Activated T-helper 2 cell treated with anti-CD3 and anti-CD28 coated beads, Interferon-gamma antibody, Interleukin-2, Interleukin-4, amounts not matched to agents 10 μg/mL and 5 μg/mL and 100 μg/mL, durations not matched to agents 14 hours and 24 hours and 36 hours (primary cell): ENCODE measurements at places on chromosomes 4 and X.

DNA sequence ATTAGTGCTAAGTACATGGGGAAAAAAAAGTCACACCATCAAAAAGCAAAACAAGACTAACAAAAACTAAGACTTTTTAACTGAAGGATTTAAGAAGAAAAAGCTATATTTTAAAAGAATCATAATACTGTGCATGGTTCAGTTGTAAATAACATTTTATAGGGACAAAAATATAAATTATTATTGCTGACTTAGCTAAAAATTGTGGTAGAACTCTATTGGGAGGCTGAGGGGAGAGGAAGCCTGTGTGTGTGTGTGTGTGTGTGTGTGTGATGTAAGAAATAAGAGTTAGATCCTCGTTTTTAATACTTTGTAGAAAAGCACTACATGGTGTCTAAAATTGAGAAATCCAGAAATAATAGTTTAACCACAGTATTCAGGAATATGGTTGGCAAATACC, 1950.9 kb upstream of the TENM3 start:
- H3K27ac ChIP-seq, result no peak overlapping the region
- H3K4me3 ChIP-seq, result no peak overlapping the region
- no peaks in the 10 kb centered on the region for H3K36me3 ChIP-seq
- H3K4me1 ChIP-seq, result no peaks in the 10 kb centered on the region
- H3K27me3 ChIP-seq, result no peaks in the 10 kb centered on the region

DNA sequence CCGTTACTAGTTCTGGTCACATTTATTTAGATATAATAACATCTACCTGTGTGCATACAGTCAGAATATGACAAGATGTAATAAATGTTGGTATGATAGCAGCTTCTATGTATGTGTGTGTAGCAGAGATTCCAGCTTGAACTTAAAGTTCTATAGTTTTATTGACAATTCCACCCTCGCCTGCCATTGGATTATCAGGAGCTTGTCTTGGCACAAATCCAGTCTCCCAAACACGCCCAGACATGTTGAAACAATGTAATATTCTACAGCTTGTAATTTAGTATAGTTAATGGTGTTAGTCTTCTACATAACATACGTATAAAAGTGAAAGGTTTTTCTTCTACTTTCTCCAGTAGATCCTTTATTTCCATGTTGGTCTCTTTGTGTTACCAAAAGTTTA, 44.4 kb downstream of the BBS12 start:
- no peaks in the 10 kb centered on the region for H3K4me1 ChIP-seq
- H3K27ac ChIP-seq, result no peak overlapping the region
- no peak for DNase-seq

- no peak overlapping the region for H3K4me3 ChIP-seq
- peaks cover 2% of the 10 kb centered on the region for H3K4me1 ChIP-seq
- peaks cover 4% of the 10 kb centered on the region for H3K36me3 ChIP-seq
- DNase-seq, result no peak
These were observed 1.0 kb upstream of the PIN4 start for GRCh38 chrX:72180539-72180938.

- no peak overlapping the region for H3K4me3 ChIP-seq
- H3K27ac ChIP-seq, result no peak overlapping the region
- no peaks in the 10 kb centered on the region for H3K36me3 ChIP-seq
- H3K4me1 ChIP-seq, result no peaks in the 10 kb centered on the region
These were observed 411.9 kb upstream of the EDA2R start for GRCh38 chrX:67050760-67051159.

- H3K4me1 ChIP-seq, result no peaks in the 10 kb centered on the region
- no peak overlapping the region for H3K27ac ChIP-seq
- no peak overlapping the region for H3K4me3 ChIP-seq
- no peaks in the 10 kb centered on the region for H3K36me3 ChIP-seq
These were observed 375.4 kb upstream of the PITX2 start for GRCh38 chr4:110998320-110998719.

GRCh38 chr4:116480546-116480945, 604.8 kb downstream of the TRAM1L1 start:
- no peaks in the 10 kb centered on the region for H3K4me1 ChIP-seq
- DNase-seq, result no peak
- H3K4me3 ChIP-seq, result no peak overlapping the region
- no peaks in the 10 kb centered on the region for H3K27me3 ChIP-seq
